Stimulated activated naive CD4-positive, alpha-beta T cell (primary cell): ENCODE measurements at places on chromosomes 12 and 14.

DNA sequence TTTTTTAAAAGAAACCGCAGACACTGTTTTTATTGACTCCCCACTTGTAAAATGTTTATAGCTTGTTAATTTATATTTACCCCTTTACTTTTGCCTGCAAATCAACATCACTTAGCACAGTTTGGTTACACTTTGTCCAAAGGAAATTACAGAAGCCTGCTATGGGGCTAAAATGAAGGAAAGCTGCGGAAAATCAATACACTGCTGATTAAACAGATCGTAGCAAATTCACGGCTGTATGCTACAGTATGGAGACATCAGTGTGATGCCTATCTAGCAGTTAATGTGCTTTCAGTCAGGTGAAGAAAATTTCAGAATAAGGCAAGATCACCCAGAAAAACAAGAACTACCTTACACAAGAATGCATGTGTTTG is 110.0 kb downstream of the FOXG1 start:
- DNase-seq: no peak

- no peak for DNase-seq
These were observed 44.6 kb upstream of the EVL start for GRCh38 chr14:100020629-100021028.

- no peak for DNase-seq
These were observed 6.5 kb downstream of the KRT85 start for GRCh38 chr12:52360663-52361271.

DNA sequence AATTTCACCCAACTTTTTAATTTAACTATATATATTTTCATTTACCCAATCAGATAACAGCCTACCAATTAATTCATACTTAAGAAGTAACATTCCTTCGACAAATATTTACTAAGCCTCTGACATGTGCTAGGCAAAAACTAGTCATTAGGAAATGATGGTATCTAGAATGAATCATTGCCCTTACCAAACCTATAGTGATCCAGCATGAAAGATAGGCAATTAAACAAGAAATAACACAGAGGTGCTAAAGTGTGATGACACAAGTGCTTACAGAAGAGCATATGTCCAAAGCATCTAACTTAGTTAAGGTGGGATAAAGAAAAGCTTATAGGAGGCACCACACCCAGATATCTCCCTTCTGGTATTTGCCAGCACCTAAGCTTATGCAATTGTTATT is 166.5 kb upstream of the RASSF8 start:
- no peak for DNase-seq

DNA sequence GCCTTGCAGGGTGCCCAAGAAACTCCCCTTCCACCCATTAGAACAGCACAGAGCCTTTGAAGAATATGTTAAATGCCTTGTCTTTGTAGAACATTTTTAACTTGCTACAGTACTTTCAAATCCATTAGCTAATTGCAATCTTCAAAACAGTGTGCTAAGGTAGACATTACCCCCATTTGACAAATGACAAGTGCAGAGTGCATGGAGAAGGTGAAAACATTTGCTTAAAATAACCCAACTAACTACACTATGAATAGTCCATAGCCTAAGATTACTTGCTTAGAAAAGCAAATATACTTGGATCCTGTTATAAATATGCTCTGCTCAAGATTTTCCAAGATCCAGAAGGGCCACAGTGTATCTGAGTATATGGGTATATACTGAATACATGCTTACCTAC is 87.0 kb upstream of the G2E3 start:
- no peak for DNase-seq

DNA sequence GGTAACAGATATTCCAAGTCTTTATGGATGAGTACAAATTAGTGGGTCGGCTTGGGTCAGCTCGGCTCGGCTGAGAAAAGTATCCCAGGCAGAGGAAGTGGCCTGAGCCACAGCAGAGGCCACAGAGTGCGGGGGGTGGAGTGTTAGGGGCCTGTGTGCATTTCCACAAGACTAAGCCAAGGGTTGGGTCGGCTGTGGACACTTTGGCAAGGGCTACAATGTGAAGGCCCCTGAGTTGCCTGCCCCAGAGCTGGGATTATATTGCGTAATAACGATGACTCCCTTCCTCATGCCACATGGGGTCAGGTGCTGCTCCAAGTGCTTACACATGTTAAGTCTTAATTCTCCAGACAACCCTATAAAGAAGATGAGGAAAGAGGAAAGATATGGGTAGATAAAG is 11.4 kb downstream of the EVL start:
- no peak for DNase-seq

- no peak for DNase-seq
These were observed 36.9 kb upstream of the TSPAN8 start for GRCh38 chr12:71194657-71195056.

DNA sequence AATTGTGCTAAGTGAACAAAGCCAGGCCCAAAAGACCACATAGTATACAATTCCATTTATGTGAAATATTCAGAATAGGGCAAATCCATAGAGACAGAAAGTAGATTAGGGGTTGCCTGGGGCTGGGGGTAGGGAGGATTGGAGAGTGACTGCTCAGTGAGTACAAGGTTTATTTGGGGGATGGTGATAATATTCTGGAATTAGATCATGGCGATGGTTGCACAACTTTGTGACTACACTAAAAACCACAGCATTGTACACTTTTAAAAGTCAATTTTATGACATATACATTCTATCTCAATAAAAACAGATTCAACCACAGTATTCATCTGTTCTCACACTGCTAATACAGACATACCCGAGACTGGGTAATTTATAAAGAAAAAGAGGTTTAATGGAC is 68.7 kb upstream of the MAP1LC3B2 start:
- DNase-seq: no peak

GRCh38 chr14:54683882-54684794 is 117.2 kb downstream of the SAMD4A start:
- no peak for DNase-seq

DNA sequence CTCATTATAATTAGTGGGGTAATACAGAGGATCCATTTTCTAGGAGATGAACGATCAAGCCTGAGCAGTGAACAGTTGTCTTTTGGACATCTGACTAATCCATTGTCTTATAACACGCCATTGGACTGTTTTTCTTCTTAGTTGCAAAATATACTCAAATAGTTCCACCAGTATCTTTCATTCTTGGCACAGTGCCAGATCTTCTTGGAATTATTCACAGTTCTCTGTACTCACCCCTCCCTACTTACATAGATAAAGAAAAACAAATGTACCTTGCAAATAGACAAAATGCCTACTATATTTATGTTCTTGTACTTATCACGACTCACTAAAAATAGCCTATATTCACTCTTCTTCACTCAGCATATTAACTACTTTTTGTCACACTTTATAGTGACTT is 3.8 kb downstream of the CBLN3 start:
- peak; percentile 9 for DNase-seq

DNA sequence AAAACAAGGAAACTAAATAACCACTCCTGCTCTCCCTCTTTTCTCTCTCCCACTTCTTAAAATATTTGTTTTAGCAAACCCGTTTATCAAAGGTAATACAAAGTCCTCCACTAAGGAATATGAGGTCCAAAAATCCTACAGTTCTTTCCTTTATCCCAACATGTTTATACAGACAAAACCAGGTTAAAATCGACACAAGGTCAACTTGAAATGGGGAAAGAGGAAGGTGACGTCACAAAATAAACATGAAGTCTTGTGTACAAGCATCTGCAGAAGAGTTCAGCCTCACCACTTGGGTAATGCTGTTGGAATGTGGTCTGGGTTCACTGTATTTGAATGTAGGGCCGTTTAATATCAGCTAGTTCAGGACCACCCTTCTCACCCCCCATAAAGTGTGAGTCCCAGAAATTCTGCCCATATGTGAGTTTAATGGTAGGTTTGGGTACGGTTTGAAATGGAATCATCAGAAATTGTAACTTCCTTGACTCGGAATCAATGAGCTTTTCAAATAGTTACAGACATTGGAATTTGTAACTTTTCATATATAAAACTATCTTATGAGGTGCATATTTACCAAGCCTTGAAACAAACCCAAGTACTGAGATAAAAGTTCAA is 120.0 kb upstream of the SLC38A2 start:
- DNase-seq: no peak

- no peak for DNase-seq
These were observed 107.2 kb upstream of the DDHD1 start for GRCh38 chr14:53260286-53260685.

- no peak for DNase-seq
These were observed 69.3 kb downstream of the PRKD1 start for GRCh38 chr14:29858299-29858698.

DNA sequence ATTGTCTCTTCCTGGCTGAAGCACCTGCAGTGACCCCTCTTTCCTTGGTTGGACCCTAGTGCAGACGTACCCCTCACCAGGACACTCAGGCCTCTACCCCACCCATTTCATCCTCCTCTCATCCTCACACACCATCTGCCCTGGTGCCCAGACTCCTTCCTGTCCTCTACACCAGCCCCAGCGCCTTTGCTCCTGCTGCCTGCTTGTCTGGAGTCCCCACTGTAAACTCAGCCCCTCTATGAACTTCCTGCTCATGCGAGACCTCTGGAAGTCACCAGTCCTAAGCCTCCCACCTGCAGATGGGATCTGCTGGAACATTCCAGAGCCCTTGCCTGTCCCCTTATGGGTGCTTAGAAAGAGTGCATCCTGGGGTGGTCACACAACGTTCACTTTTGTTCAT is 242.5 kb downstream of the ADGRD1 start:
- no peak for DNase-seq

- DNase-seq: no peak
These were observed 17.6 kb upstream of the FAM222A start for GRCh38 chr12:109695961-109696461.
